ENCODE measurements at places on chromosomes 3 and 15.

DNA sequence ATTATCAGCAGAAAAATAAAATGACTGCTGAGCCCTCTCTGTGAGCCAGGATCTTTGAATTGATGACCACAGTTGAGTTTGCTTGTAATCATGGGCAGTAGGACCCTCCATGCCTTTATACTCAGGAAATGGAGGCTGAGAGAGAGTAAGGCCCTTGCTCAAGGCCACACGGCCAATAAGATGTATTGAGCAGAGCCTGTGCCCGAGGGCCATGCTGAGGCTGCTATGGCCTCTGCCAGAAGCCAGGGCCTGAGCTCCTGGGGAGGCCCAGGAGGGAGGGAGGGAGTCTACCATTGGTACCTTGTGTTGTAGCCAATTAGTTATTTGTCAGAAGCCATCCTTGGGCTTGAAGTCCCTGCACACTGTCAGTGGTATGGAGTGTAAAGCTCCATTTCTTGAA lies 151.4 kb downstream of the DNAJB8 start:
- DNase-seq, result no peak

GRCh38 chr3:102791641-102792589 lies 357.1 kb downstream of the ZPLD1 start:
- DNase-seq, result no peak

GRCh38 chr15:39310633-39311032 lies 270.2 kb upstream of the THBS1 start:
- DNase-seq, result no peak

DNA sequence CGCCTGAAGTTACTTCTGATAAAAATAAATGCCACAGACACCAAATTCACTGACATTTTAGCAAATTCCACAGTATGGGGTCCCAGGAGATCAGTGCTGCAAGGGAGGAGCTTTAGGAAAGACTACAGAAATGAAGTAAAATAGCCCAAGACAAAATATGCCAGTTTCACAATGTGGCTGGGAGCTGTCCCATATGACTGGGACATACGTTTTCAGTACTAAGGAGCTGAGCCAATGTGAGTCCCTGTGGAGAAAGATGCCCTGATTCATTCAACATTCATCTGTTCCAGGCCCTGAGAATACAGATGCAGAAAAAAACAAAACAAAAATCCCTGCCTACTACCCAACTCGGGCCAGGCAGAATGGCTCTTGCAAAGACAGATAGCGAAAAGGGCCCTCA lies 63.4 kb upstream of the FAM174B start:
- no peak for DNase-seq

- no peak for DNase-seq
Observed at GRCh38 chr3:32437896-32438295, 46.2 kb downstream of the CMTM7 start.

DNA sequence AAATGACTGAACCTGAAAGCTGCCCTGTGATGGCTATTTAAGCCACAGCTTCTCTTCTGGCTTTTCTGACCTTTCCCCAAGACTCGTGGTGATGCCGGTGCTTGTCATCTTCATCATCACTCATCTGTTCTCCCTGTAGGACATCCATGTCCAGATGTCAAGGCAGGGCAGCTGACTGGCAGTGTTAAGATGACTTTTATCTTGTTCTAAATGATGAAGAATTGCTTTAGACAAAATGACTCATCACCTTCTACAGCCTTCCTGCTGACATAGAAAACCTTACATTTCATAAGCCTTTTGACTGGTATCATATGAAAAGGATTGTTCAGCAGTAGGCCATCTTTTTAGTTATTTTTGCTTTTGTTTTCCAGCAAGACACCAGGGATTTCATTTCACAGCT lies 67.0 kb upstream of the GPR149 start:
- no peak for DNase-seq

DNA sequence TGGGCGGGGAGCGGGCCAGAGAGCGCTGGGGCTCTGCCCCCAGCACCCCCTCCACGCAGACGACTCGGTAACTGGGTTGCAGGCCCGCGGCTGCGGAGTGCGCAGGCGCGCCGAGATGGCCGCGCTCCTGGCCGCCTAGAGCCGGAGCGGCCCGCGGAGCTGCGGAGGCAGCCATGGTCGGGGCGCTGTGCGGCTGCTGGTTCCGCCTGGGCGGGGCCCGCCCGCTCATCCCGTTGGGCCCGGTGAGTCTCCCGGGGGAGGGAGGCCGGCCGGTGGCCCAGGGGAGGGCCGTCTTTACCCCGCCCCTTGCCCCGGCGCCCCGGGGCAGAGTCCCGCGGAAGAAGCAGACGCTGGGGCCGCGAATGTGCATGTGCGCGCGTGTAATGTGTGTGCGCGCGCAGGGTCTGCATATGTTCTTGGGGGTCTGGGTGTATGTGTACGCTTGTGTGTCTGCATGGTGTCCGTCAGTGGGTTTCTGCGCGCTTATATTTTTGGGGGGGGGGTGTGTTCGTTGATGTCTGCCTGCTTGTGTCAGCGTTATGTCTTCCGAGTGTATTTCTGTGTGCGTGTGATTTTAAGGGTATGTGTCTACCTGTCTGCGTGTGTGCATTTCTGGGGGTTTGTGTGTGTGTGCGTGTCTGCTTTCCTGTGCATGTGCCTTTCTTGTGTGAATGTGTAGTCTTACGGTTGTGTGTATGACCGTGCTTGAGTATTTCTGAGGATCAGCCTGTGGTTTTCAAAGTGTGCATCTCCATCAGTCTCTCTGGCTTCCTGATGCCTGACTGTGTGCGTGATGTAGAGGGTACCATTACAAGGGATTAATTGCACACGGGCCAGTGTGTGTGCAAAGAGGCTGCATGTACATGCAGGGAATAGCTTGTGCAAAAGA lies at the start of gene ABHD14A:
Gene ABHD14A, plus strand, starts transcription at position 102 of the 889 bp plus-strand sequence. Its CDS starts 72 bp downstream, at position 174.
- peak; percentile 78 for DNase-seq

DNA sequence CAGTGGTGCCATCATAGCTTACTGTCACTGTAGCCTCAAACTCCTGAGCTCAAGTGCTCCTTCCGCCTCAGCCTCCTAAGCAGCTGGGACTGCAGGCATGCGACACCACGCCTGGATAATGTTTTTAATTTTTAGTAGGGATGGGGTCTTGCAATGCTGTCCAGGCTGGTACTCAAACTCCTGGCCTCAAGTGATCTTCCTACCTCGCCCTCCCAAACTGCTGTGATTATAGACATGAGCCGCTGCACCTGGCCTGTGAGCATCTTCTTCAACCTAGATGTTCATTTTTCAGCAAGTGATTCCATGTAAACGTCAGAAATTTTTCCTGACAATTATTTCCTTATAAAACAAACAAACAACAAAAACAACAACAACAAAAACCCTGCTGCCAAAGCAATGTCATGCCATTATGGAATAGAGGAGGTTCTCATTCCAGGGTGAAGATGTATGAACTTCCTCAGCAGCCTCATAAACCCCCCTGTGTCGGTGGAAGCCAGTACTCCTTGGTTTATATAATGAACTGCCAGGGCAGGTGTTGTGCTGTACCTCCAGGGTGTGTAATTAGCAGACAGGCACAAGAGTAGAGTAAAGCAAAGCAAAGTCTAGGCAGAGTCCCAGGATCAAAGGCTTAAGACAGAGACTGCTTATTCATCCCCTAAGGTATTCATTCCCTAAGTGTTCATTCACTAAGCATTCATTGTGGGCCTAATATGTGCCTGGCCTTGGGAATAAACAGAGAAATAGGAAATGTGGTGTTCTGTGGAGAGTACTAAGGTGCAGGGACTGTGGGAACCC lies 44.6 kb downstream of the NR2C2 start:
- no peak for DNase-seq

- no peak for DNase-seq
Observed at GRCh38 chr3:140128631-140129030, 193.6 kb downstream of the CLSTN2 start.

GRCh38 chr3:129161860-129162271 lies 1.0 kb upstream of the ISY1 start:
- no peak for DNase-seq

DNA sequence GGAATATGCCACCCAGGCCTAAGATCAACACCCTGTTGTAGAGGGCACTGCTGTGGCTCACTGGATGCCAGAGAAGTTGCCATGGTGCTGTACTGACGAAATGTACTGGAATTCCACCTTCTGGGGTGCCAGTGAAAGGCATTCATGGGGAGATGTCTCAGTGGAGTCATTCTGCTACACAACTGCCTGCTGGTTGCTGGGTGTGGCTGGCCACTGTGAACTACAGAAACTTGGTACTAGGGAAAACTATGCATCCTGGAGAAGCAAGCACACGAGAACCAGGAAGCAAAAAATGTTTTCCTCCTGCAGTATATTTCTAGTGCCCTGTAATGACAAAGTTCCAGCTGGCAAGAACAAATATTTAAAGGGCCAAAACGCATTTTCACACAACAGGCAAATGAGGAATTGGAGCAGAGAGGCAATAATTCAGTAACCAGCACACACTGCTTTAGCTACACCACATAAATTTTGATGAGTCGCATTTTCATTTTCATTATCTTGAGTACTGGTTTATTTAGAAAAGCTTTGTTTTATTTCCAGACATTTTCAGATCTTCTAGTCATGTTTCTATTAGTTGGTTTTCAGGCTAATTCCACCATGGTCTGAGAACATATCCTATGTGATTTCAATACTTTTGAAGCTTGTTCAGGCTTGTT lies 18.3 kb upstream of the RFX7 start:
- no peak for DNase-seq

- no peak for DNase-seq
Observed at GRCh38 chr3:177820683-177821316, 623.5 kb upstream of the TBL1XR1 start.

DNA sequence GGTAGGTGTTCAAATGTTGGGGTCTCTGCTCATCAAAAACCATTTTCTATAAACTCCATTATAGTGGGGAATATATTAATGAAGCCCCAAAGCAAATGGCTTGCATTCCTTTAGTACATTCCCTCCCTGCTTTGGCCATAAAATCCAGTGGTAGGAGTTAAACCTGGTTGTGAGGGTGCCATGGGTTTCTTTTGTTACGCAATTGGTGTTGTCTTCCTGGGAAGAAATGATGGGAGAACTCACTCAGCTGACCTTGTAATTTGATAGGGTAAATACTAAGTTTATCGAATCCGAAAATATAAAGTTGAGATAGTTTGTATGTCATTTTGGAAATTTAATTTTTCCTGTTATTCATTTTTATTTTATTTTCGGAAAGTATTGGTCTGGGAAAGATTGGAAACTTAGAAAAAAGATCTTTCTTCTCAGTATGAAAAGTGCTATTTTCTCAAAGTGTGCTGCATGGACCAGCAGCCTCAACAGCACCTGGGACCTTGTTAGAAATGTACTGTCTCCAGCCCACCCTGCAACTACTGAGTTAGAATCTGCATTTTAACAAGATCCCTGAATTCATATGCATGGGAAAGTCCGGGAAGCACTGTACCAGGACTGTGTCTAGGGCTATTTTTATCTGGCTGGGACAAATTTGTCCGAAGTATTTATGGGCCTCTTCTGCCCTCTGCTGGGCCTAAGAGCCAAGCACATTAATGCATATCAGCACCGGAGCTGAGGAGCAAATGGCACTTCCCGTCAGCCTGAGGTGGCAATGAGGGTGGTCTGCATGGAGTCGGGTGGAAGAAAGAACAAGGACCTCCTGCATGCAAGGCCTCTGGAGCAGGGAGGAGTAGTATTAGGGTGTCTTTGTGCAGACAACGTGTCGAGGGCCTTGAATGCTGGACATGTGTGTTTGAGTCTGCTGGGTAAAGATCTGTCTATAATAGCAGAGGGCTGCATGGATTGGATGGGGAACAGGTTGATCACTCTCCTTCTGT lies 54.7 kb downstream of the FAM81A start:
- DNase-seq, result peak; percentile 45

- peak; percentile 93 for DNase-seq
Observed at GRCh38 chr3:119559441-119559963, at the start of gene CD80. Gene CD80, minus strand, starts transcription at chr3:119559614. Its CDS starts 1,886 bp downstream, at chr3:119557728.

GRCh38 chr3:185813691-185814215 lies 11.1 kb downstream of the IGF2BP2 start:
- DNase-seq, result no peak

GRCh38 chr15:63306492-63307073 lies 29.2 kb downstream of the APH1B start:
- no peak for DNase-seq

- DNase-seq, result no peak
Observed at GRCh38 chr15:73674587-73674986, 9.6 kb upstream of the CD276 start.

DNA sequence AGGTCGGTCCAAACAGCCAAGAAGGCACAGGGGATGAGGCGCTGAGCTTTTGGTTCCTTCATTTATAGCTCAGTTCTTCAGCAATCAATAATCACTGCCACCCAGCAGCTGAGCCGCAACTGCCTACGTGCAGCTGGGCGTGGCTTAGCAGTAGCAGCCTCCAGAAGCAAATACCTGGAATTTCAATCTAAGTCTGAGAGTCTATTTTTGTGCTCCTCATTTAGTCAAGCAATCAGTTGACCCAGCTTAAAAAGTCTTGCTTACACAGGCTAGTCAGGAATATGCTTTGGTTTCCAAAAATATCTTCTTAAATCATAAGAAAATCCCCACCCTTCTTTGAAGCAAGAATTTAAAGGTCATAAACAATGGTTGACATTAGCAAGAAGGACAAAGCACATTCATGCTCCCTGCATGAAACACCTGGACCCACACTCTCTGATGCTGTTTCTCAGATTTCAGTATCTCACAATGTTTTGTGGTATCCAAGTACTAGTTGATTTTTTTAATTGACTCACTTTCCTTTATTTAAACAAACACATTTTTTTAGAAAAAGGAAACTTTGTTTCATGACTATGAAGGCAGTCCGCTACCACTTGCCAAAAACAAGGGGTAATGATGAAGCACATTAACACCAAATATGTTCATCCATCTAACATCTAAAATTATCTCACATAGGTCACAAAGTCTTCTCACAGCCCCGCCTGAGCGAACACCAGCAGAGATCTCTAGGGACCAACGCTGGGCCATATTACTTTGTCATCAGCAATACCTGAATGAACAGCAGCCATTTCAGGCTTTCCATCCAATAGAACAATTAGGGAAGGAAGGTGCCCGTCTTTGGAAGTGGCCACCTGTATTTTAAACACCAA lies 106.1 kb downstream of the OXNAD1 start:
- DNase-seq, result peak; percentile 20

DNA sequence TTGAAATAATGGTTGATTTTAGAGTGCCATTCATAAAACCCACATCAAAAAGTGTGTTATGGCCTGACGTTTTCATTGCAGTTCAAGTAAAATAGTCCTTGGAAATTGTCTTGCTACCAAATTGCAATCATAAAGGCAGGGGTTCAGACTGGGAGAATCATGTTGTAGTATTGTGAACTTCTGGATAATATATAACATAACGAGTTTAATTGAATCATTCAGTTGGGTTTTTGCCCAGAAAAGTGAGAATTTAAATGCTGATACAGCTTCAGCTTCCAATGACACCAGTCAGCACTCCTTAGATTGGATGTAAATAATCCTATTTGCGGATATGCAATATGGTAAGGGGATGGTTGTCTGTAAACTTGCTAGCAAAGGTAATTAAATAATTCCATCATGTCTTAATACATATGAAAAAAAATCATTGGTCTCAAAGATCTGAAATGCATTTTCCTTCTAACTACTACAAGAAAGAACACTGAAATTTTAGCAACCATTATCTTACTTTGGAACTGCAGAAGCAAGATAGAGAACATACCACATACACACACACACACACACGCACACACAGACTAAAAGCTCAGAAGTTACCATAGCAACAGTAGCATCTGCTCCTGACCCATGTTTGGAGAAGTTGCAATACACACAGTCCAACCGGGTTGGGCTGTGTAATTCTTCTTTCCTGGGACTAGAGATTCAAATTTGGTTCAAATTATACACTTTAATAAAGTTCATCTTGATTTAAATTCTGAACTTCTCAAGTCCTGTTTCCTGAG lies 686.2 kb upstream of the NR2F2 start:
- DNase-seq, result no peak

- peak; percentile 36 for DNase-seq
Observed at GRCh38 chr3:36843065-36844051, 79.0 kb upstream of the DCLK3 start.

Measured in CD4-positive, CD25-positive, alpha-beta regulatory T cell (primary cell).